ENCODE measurements at places on chromosomes 6 and 20. TPM values are rescaled to one million over a fixed set of nuclear protein-coding genes. Genes with fewer than 3 reads are reported as not detected.

COL10A1 gene
- not detected for total RNA-seq

CRISP3 gene
- total RNA-seq, result not detected

CLPSL1 gene
- not detected for total RNA-seq

OR2B2 gene
- total RNA-seq, result not detected

CAGE1 gene
- total RNA-seq, result 0.15 TPM

GGTLC1 gene
- total RNA-seq, result not detected

BPIFA1 gene
- total RNA-seq, result not detected

SEMG1 gene
- not detected for total RNA-seq

DNA sequence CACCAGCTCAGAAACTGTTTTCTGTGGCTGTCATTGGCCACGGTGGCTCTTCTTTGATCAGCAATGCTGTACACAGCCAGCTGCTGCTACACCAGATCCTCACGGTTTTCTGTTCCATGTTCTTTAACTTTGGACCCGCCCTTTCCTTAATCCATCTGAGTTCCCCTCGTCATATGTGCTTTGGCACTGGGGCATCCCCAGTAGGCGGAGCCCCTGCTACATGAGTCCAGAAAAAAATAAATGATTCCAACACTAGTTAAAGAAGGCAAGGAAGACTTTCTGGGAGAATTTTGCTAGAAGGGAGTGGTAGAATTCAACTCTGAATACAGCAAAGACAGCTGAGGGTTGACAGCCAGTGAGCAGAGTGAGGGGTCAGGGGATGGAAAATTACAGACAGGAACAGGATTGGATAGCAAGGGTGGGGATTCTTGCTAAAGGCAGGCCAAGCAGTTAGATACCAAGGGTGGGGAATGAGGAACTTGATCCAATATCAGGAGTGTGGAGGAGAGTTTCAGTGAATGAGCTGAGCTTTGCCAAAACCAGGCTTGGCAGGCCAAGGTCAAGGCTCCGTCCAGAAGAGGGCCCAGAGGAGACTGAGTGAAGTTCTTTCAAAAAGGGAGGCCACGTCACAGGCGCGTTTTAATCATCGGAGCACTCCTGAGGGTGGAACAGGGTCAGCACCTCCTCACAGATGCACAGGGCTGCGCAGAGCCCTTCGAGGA is 391.8 kb downstream of the CDH4 start:
- DNase-seq, result no peak

DNA sequence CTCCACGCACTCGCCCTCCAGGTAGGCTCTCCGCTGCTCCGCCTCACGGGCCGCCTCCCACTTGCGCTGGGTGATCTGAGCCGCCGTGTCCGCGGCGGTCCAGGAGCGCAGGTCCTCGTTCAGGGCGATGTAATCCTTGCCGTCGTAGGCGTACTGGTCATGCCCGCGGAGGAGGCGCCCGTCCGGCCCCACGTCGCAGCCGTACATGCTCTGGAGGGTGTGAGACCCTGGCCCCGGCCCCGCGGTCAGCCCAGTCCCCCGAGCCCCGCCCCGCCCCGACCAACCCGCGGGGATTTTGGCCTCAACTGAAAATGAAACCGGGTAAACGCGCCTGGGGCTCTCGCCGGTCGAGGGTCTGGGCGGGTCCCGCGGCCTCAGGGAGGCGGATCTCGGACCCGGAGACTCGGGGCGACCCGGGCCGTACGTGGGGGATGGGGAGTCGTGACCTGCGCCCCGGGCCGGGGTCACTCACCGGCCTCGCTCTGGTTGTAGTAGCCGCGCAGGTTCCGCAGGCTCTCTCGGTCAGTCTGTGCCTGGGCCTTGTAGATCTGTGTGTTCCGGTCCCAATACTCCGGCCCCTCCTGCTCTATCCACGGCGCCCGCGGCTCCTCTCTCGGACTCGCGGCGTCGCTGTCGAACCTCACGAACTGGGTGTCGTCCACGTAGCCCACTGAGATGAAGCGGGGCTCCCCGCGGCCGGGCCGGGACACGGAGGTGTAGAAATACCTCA is 598 bp downstream of the HLA-B start:
- no peak for DNase-seq

DNA sequence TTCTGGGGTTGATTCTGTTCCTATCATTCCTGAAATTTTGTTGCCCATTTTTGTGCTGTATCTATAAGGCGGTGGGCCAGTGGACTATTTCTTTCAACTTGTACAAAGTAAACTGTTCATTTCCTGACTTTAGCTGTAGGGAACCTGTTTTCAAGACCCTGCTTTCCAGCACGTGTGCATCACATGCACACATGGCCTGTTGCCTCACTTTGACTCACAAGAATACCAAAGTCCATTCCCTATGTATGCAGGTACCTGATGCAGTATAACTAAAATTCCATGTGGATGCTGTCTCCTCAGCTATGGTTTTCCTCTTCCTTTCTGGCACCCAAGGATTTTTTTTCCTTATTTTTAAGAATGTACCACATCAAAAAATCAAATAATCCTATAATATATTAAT is 284.1 kb upstream of the MANEA start:
- no peak for DNase-seq

DNA sequence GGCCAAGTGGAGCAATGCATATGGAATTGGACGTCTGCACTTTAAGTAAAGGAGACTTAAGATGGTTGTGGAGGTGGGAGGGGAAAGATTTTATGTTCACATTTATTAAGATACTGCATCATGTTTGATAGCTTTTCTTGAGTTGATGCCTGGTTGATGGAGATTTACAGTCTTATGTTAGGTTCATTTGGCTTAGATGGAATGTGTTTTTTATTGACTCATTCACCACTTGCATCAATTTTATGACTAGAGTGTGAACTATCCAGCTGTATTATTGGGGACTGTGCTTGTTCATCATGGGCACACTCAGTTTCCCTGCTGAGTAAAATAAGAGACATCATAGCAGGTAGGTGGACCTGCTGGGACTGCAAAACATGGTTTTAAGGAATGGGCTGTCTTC is 91.2 kb upstream of the SCP2D1 start:
- no peak for DNase-seq

DNA sequence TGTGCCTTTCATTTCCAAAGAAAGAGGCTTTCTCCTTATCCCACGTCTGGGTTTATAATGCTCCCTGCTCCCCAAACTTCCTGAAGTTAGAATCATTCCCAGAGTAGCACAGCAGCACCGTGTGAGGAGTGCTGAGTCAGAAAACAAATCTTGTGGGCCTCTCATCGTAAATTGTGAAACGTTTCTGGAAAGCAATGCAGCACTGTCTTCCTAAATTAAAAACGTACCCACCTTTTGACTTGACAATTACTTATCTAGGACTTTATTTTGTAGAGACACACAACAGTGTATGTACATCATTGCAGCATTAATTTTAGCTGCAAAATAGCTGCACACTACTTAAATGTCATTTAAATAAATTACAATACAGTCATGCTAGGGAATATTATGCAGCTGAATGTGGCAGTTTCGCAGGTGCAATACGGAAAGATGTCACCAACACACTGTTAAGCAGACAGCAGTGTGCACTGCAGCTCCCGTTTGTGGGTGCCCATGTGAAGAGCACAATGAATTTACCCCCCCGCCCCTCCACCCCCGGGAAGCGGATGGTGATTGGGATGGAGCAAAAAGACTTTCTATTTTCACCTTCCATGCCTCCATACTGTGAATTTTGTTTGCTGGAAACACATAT is 30.8 kb downstream of the RRBP1 start:
- no peak for DNase-seq

GRCh38 chr20:2469991-2470422 is 582 bp downstream of the SNRPB start:
- DNase-seq, result peak; percentile 65

DNA sequence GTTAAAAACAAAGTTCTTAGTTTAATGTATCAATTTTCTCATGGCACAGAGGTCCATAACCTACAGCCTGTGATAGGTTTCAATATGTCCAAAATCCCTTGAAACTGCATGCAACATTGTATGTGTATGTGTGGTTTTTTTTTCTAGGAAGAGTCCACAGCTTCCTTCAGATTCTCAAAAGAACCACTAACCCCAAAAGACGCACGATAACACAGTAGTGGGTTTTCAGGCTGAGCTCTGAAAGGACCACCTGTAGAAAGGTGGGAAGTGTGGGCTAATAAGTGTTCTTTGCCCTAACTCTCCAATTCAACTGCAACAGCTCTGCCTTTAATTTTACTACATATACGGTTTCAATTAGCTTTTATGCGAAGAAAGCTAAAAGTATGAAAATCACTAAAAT is 11.5 kb upstream of the KATNA1 start:
- no peak for DNase-seq

DNA sequence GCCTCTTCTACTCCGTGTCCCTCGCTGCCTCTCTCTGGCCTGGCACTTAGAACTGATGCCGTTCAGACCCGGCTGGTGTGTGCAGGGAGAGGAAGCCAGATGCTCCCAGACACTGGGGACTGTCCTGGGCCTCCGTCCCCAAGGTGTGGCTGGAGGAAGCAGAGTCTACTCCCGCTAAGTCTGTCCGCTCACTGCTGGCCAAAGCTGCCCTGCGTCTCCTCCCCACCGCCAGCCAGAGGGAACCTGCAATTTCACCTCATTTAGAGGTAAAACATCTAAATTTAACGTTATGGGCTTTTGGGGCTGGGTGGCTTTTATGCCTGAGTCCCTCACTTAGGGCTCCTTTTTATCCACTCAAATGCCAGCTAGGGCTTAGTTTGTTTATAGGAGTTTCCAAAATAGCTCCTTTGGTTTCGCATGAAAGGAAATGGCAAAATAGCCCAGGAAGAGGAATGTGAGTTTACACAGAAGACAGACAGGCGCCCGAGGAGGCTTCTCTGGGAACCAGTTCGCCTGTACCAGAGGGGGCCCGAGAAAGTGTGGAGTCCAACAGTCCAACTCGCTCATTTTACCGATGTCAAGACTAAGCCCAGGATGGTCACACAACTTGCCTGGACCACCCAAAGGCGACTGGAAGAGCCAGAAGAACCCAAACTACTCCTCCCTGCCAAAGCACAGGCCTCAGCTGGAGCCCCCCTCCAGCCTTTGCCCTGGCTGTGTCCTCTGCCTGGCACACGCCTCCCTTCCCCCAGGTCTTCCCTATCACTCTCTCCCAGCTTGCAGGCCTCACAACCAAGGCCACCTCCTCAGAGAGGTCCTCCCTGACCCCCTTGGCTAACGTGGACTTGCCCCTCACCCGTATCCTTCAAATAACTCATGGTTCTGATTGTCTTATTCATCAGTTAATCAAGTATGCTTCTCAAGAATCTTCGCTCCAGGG is 54.5 kb downstream of the RIPOR3 start:
- DNase-seq, result peak; percentile 40

DNA sequence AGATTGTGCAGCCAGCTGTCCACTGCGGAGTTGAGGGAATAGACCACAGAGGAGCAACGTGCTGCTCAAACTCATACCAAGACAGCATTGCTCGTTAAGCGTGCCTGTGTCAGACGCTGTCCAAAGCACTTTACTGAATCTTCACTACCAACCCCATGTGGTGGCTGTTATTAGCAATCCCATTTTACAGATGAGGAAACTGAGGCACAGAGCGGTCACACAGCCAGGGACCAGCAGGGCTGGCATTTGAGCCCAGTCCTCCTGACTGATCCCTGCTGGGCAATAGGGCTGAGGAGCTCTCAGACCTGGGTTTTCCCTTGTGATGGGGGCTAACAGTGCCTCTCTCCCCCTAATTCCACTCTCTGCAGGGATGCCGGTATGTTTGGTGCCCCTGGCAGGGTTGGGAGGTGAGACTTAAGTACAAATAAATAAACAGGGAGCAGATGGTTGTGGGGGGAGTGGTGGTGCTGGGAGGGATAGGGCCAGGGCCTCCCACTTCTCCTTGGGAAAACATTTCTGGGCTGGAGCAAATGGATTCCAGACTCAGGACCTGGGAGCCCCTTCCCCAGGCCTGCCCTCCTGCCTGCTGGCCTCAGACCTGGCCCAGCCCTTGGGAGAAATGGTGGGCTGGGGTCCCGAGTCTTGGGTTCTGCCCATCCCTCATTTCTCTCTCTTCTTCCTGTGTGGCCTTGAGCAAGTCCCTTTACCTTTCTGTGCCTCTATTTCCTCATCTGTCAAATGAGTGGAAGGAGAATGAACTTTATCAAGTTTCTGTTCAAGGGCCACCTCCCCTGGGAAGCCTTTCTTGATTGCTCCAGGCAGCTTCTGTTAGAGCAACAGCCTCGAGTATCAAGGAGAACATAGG is 17.7 kb downstream of the SRXN1 start:
- no peak for DNase-seq

DNA sequence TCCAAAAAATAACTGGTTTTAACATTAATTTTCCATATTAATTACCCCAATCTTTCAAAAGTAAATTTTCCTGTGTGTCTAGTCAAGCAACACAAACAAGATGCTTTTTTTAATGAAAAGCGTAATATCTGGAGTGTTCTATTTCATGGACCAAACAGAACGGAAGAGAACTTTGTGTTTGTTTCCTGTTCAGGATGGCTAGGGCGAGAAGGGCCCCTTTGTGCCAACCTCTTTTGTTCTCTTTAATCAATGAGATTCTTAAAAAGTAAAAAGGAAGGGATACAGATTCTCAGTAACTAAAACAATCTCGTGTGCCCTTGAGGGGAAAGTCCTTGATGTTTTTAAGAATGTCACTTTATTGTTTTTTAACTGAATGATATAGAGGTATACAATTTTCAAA is 55.7 kb downstream of the GNAS start:
- DNase-seq, result no peak

- peak; percentile 67 for DNase-seq
Measured at GRCh38 chr6:144265390-144265789, 19.7 kb upstream of the UTRN start.

DNA sequence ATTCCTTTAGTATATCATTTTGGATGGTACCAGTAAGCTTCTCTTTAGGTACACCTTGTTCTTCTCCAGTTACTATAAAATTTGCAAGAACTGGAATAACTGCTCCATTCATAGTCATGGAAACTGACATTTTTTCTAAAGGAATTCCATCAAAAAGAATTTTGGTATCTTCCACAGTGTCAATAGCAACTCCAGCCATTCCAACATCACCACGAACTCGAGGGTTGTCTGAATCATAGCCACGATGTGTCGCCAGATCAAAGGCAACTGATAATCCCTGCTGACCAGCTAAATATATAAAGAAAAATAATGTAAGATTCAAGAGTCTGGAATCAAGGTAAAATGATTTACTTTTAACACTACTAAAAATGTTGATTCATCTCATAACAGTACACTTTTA is 5.3 kb downstream of the MMUT start:
- no peak for DNase-seq

- DNase-seq, result no peak
Measured at GRCh38 chr20:53739799-53740785, 146.5 kb upstream of the ZNF217 start.

GRCh38 chr20:46401478-46401860 is 4.9 kb downstream of the ELMO2 start:
- no peak for DNase-seq

Measured in HepG2 (cell line).